ENCODE measurements at places on chromosomes 3 and 15. TPM values are rescaled to one million over a fixed set of nuclear protein-coding genes. Genes with fewer than 3 reads are reported as not detected.

The RHOV gene
- total RNA-seq, result 0.23 TPM

The CFAP20DC gene
- 3.4 TPM for total RNA-seq

The KLHL40 gene
- total RNA-seq, result not detected

The SEMA3F gene
- 1.4 TPM for total RNA-seq

The KNG1 gene
- total RNA-seq, result not detected

The WDR76 gene
- 40.7 TPM for total RNA-seq

The AKAP13 gene
- 18.5 TPM for total RNA-seq

The DENND4A gene
- 8.6 TPM for total RNA-seq

The TNFSF10 gene
- 30.8 TPM for total RNA-seq

The FBXW12 gene
- not detected for total RNA-seq

The FOXL2NB gene
- 7.2 TPM for total RNA-seq

The C3orf49 gene
- total RNA-seq, result not detected

The PLA1A gene
- total RNA-seq, result not detected

The NDN gene
- 158 TPM for total RNA-seq

The TRPM1 gene
- not detected for total RNA-seq

The ATXN7 gene
- 8.4 TPM for total RNA-seq

The RAD51 gene
- 17.9 TPM for total RNA-seq

The MPI gene
- total RNA-seq, result 31.0 TPM
